AG20443 (cell line): ENCODE measurements at places on chromosomes 4 and X.

GRCh38 chr4:140018931-140019618 is 134.9 kb downstream of the MAML3 start:
- no peak for DNase-seq

- peak; percentile 57 for DNase-seq
These were observed 487 bp downstream of the HMGB2 start for GRCh38 chr4:173333658-173334084.

DNA sequence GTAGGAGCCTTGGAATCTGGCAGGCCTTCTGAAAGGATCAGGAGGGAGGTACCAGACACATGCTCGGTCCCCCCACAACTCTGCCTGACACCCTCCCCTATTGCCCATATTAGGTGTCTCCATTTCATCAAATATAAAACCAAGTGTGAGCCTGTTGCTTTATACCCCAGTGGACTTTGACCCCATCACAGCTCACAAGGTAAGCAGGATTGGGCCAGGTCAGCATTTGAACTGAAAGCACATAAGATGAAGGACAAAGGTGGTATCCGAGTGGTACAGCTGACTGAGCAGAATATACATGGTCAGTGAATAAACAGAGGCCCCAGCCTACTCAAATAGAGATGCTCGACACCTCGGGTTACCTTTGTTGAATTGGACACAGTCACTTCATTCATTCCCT is 20.0 kb downstream of the SLC25A43 start:
- DNase-seq = no peak

DNA sequence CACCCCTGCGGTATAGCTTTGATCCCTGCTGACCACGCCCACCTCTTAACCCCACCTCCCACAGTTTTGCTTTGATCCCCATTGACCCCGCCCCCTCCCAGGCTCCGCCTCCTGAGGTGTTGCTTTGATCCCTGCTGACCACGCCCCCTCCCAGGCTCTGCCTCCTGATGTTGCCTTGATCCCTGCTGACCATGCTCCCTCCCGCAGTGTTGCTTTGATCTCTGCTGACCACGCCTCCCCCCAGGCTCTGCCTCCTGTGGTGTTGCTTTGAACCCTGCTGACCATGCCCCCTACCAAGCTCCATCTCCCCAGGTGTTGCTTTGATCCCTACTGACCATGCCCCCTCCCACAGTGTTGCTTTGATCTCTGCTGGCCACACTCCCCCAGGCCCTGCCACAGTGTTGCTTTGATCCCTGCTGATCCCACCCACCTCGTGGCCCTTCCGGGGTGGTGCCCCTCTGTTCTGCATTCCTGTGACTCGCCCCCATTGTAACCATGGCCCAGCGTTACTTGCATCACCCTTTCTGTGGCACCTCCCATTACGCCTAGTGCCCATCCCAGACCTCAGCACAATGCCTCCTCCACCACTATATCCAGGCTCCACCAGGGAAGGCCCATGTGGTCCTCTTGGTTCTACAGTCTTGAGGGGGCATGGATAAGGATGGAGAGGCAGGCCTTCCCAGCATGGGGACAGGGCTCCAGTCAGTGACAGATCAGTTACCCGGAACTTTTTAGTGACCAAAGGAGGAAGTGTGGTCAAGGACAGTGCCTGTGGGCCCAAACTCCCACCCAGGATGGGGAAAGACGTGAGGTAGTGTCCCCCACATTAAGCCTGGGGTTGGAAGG is 70.8 kb downstream of the ADRA2C start:
- no peak for DNase-seq

DNA sequence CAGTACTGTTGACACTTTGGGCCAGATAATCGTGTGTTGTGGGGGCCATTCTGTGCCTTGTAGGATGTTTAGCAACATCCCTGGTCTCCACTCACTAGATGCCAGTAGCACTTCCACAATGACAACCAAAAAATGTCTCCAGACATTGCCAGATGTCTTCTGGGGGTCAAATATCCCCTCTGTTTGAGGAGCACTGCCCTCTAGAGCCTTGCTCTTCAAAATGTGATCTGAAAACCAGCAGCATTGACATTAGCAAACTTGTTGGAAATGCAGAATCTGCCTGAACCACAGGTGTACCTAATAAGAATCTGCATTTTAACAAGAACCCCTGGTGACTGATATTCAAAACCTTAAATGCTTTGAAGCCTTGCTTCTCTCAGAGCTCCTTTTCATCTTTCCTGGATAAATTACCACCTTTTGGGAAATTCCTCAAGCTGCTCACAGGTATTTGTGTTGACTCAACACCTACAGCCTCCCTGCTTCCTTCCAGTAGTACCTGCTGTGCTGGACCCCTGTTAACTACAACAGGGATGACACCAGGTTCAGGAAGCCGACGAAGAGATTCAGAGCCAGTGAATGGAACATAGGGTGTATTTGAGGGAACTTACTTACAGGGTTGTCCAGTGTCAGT is 459.0 kb upstream of the NR3C2 start:
- no peak for DNase-seq

DNA sequence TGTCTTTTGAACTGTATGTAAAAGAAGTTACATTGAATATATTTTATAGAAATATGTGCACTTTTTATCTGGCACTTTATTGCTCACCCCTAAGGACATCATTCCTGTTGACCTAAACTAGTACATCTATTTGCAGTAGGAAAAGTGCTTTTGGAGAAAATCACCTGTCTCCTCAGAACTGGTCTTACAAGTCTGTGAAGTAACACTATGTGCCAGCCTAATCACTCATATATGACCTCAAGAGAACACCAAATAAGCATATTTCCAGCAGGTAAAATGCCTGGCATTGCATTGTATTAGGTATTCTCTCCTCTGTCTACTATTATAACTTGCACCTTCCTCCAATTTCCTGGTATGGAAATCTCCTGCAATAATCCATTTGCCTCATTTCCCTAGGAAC is 4.0 kb upstream of the GASK1B start:
- DNase-seq = no peak

GRCh38 chr4:53380221-53380620 is 2.8 kb downstream of the FIP1L1 start:
- DNase-seq = no peak

GRCh38 chr4:69122476-69122875 is 26.2 kb downstream of the UGT2B7 start:
- DNase-seq = no peak

DNA sequence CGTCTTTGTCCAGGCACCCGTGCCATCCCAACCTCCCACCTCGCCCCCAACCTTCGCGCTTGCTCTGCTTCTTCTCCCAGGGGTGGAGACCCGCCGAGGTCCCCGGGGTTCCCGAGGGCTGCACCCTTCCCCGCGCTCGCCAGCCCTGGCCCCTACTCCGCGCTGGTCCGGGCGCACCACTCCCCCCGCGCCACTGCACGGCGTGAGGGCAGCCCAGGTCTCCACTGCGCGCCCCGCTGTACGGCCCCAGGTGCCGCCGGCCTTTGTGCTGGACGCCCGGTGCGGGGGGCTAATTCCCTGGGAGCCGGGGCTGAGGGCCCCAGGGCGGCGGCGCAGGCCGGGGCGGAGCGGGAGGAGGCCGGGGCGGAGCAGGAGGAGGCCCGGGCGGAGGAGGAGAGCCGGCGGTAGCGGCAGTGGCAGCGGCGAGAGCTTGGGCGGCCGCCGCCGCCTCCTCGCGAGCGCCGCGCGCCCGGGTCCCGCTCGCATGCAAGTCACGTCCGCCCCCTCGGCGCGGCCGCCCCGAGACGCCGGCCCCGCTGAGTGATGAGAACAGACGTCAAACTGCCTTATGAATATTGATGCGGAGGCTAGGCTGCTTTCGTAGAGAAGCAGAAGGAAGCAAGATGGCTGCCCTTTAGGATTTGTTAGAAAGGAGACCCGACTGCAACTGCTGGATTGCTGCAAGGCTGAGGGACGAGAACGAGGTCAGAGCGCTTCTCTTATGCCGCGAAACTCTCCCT is at the start of gene TET2:
TSS of gene TET2 (plus strand) at position 601 of the 740 bp plus-strand sequence. CDS start 87,067 bp downstream, outside the sequence.
- DNase-seq = peak; percentile 90

DNA sequence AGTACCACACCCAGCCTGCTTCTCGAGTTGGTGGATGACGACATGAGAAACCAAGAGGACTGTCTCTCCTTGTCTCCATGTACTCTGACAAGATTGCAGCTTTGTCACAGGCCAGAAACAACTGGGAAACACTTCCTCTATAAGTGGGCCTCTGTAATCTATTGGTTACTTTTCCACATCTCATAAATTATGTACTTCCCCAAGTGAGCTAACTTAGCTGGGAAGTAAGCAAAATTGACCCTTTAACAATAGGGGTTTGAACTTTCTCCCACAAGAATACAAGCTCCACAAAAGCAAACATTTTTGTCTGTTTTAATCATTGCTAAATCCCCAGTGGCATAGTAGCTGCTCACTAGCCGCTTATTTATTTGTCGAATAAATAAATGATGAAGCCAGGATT is 14.1 kb upstream of the USO1 start:
- no peak for DNase-seq

GRCh38 chr4:55031158-55031557 is 94.2 kb downstream of the KDR start:
- no peak for DNase-seq

- no peak for DNase-seq
These were observed 33.9 kb downstream of the VSIG4 start for GRCh38 chrX:66005830-66006449.

- no peak for DNase-seq
These were observed 171.8 kb downstream of the HNRNPD start for GRCh38 chr4:82201805-82202641.

- DNase-seq = peak; percentile 49
These were observed 10.1 kb upstream of the SH3TC1 start for GRCh38 chr4:8188743-8189550.

DNA sequence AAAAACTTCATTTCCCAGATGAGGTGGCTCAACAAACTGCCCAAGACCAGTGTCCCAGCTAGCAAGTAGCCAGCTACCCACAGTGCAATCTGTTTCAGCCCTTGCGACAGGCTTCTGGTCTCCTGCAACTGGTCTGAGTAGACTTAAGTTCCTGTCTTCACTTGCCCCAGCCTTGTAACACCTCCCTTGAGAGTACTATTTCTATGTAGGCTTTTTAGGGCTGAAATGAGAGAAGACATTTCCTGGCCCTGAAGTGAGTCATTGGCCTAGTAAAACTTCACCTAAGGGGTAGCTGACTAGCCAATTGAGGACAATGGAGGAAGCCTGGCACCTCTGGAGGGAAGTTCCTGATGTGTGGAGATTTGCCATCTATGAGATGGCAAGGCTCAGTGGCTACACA is 80.1 kb upstream of the STIM2 start:
- no peak for DNase-seq

GRCh38 chr4:24598025-24598424 is 13.7 kb upstream of the DHX15 start:
- no peak for DNase-seq

GRCh38 chr4:73172161-73172560 is 86.4 kb downstream of the ANKRD17 start:
- no peak for DNase-seq

DNA sequence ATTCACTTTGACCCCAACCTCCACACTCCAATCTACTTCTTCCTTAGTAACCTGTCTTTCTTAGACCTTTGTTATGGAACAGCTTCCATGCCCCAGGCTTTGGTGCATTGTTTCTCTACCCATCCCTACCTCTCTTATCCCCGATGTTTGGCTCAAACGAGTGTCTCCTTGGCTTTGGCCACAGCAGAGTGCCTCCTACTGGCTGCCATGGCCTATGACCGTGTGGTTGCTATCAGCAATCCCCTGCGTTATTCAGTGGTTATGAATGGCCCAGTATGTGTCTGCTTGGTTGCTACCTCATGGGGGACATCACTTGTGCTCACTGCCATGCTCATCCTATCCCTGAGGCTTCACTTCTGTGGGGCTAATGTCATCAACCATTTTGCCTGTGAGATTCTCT is 344 bp downstream of the OR13H1 start:
- DNase-seq = no peak

DNA sequence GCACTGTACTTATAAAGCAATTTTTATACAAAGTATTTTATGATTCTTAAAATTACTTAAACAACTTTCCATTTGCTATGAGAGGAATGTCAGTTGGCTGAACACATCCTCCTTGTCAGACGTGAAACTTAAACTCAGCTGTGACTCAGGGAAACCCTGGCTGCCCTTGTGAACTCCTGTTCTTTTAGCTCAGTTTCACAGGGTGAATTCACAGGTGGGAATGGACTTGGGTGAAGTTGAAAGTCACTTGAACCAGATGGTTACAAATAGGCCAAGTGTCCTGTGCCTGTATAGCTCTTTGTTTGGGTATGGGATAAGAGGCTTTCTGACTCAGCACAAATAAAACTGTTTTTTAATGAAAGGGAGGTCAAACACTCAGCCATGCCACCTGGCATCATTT is 67.4 kb upstream of the FAM47B start:
- DNase-seq = peak; percentile 29

DNA sequence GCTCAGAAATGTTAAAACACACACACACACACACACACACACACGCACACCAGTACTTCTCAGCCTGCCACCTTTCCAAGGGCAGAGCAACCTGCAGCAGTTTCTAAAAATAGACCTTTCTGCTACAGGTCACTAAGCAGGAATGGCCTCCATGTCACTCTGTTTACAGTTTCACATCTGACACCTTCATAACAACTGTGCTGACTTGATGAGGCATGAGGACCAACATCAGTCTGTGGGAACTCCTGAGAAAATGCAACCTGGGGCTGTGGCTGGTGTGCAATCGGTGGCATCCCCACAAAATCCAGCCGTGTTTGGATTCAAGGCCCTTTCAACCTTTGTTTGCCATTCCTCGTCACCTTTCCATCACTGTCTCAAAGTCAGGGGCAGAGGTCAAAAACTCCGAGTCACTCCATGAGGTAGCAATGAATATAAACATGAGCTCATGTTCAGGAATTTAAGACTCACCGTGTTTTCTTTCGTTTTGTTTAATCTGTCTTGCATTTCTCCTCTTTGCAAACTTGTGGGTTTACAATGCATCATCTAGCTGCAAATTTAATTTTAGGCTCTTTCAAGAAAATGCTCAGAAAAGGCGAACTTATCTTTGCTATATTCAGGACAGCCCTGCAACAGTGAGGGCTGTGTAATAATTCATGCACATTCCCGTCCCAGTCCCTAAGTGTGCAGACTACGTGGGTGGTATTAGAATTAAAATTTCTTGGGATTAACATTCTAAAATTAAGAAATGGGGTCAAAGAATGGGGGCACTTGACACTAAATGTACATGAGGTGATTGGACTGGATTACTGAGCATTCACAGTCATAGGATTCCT is 135.3 kb downstream of the SHROOM3 start:
- peak; percentile 43 for DNase-seq

- peak; percentile 61 for DNase-seq
These were observed at the start of gene SRPX2 for GRCh38 chrX:100643956-100644860. Gene SRPX2 (plus strand): TSS chrX:100644199. CDS start chrX:100646323, 2,124 bp downstream.

DNA sequence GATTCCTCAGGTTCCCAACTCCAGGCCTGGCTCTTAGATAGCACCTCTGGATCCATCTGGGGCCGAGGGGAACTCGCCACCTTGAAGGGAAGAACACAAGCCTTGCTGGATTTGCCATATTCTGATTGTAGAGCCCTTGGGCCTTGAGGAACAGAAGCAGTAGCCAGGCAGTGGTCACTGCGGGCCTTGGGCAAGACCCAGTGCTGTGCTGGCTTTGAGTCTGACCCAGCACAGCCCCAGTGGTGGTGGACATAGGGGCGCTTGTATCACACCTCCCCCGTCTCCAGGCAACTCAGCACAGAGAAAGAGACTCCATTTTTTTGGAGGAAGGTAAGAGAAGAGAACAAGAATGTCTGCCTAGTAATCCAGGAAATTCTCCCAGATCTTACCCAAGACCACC is 45.5 kb downstream of the CHRNA9 start:
- DNase-seq = no peak
